AG04449 (cell line): ENCODE measurements at places on chromosomes 3 and 15.

- no peak for DNase-seq
These were observed 107.1 kb downstream of the FGF12 start for GRCh38 chr3:192620275-192620674.

DNA sequence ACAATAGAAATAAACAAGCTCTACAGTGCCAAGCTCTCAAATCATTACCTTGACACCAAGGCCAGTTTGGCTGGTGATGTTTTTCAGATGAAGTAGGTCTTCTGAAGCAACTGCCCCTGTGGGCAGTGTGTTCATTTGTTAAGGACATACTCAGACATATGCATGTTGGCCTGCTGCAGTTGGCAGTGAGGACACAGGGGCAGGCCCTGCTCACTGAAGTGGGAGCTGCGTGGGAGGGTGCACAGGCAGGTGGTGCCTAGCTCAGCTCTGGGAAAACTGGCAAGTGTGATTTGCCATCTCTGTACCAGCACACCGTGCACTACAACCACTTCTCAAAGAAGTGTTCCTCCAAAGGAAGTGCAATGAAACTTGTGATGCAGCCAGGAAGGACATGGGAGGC is 28.5 kb upstream of the SNRK start:
- no peak for DNase-seq

DNA sequence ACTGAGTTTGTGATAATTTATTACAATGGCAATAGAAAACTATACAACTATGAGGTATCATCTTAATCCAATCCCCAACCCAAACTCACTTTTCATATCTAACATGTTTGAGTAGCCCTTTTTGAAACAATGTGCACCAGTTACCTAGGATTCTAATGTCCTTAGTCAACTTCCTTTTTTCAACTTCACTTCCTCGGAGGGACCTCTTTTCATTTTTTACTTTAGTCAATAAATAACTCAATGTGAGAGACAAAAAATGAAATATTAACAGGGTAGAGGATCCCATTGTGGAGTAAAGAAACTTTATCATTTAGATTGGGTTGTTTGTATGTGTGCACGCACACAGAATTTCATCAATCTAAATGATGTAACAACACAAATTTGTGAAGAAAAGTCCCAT is 193.6 kb upstream of the LRRC3B start:
- DNase-seq: no peak

DNA sequence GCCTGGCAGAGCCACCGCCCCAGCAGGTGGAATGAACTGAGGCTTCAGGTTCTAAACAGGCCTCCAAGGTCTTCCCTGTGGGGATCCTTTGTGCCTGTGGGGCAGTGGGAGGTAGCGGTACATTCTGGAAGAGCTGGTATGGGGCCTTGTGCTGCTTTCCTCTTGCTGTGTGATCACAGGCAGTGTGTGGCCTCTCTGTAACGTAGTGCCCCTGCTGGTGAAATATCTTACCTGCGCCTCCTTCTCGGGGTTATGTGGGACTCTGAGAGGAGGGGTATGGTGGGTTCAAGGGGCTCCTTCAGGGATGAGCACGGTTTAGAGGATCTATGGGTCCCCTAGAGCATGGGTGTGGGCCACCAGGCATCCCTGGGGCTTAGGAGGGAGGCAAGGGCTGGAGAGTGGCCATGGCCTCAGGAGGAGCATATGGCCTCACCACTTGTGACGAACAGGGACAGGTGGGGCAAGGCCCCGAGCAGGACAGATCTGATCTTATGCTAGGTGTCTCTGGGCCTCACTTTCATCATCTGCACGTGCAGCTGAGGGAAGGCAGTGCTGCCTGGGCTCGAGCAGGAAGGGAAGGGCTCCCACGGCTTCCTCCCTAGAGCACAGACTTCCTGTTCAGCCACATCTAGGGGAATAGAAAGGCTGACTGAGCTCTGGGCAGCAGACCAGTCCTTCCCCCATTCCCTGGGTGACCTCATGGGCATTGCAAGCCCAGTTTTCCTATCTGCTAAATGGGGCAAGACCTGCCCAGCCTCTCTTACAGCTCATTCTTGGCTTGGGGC is 1.9 kb upstream of the ALS2CL start:
- no peak for DNase-seq

DNA sequence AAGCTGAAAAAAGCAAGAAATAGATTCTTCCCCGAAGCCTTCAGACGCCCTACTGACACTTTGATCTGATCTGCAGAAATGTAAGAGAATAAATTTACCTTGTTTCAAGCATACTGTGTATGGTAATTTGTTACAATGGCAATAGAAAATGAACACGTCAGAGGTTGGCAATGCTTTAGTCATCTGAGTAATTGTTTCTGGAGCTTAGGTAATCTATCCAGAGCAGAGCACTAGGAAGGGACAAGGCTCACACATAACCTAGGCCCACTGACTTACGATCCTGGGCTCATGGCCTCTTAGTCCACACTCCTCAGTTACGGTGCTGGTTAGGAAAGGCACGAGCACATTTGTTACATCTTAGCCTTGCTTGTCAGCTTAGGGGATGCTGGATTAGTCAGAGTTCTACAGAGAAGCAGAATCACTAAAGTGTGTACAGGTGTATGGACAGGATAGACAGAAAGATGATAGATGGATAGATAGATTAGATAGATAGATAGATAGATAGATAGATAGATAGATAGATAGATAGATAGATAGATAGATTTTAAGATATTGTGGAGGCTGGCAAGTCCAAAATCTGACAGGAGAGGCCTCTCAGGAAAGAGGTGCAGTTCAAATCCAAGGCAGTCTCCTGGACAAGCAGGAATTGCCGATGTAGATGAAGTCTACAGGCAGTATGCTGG is 46.8 kb upstream of the TBC1D23 start:
- DNase-seq: no peak
